NCI-H2227 treated with DMSO at 0.1 percent for 48 hours (cell line): ENCODE measurements at places on chromosomes 5 and 9.

DNA sequence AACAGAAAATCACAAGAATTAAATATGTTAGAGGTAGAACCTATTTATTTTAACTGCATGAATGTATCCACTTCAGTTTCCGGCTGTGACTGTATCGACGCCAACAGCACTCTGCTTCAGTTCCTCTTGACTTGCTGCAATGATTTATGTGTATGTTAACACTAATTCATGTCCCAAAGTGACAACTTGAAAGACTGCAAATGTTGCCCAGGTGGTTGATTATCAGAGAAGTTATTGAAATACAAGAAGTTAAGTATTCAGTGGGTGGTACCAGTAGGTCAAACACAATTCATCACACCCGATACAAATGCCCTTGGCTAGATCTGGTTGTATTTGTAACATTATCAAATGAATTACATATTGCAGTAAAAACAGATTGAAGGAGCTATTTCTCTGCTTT lies 622.7 kb upstream of the CDH18 start:
- peak; percentile 39 for DNase-seq

GRCh38 chr5:107028938-107029337 lies 641.8 kb downstream of the EFNA5 start:
- DNase-seq, result no peak

- no peak for DNase-seq
These were observed 50.9 kb upstream of the EQTN start for GRCh38 chr9:27347889-27348288.

GRCh38 chr9:124685217-124685616 lies 85.9 kb downstream of the NR6A1 start:
- no peak for DNase-seq

DNA sequence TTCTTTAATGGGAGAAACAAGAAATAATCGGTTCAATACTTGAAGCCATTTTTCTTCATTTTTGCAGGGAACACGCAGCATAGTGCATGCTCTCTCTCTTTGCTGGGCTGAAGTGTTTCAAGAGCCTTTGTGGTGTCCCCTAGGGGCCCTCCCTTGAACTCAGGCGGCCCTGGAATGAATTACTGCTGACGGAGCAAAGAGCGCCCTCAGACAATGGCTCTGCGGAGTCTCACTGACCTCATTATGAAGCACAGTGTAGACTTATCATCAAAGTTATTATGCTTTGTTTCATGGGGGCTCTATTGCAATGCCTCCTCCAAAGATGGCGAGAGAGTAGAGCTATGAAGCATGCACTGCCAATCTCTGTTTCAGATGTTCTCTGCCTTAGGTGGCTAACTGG lies 64.8 kb upstream of the ADCY2 start:
- DNase-seq, result no peak

DNA sequence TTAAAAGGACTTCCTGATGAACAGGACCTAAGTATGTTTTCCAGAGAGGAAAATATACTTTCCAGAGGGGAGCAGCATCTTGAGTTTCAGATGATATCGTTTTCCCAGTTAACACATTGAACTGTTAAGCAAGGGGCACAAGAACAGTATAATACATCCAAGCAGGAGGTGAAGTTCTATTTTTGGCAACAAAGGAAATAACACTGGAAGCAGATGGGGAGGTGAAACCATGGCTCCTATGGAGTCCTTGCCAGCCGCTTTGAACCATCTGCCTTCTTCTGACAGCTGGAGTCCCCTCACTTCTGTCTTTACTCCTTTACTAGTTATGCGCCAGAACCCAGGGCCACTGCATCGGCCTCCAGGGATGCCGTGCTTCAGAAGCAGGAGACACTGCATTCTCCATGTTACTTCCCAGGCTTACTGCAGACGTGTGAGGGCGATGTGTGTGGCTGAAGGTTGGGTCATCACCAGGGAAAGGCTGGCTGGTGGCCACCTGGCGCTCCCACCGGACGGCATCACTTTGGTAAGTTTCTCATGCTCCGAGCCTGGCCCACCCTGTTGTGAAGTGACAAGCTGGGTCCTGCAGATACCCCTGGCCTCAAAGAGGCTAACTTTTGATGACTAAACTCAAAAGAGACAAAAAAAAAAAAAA lies 77.8 kb downstream of the TTLL11 start:
- DNase-seq, result peak; percentile 7

GRCh38 chr5:152332716-152333460 lies 72.2 kb downstream of the NMUR2 start:
- DNase-seq, result no peak

DNA sequence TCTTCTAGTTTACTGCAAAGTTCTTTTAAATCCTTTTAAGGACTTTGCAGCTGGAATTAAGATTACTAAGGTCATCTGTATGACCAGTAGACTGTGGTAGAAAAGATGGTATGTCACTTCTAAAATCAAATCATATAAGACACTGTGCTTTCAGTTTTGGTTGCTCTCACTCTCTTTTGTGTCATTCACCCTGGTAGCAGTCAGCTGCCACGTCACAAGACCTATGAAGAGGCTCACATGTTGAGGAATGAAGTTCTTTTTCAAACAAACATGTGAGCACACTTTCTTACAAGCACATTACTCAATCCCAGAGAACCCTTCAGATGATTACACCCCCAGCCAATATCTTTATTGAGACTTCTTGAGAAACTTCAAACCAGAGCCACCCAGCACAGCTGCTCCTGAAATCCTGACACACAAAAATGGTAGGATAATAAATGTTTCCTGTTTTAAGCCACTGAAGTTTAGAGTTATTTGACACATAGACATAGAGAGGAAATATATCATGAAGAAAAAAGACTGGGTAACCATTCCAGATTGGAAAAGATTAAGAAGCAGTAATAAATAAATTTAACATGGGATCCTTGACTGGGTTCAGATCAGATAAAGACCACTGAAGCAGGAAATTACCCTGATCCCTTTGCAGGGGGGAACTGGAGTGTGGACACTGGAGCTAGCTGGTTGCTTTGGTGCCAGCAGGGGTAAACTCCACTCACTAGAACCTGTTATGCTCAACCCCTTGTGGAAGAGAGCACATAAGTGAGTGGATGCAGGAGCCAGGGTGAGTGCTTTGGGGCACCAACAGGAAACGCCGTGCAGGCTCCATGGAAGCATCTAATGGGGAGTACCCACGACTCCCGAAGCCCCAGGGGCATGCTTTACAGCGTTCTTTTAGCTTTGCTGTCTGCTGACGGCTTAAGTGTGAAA lies 64.1 kb downstream of the SLCO4C1 start:
- no peak for DNase-seq

GRCh38 chr5:149711338-149711737 lies 18.8 kb upstream of the PPARGC1B start:
- DNase-seq, result no peak

GRCh38 chr5:142798099-142798770 lies 28.1 kb downstream of the ARHGAP26 start:
- no peak for DNase-seq

DNA sequence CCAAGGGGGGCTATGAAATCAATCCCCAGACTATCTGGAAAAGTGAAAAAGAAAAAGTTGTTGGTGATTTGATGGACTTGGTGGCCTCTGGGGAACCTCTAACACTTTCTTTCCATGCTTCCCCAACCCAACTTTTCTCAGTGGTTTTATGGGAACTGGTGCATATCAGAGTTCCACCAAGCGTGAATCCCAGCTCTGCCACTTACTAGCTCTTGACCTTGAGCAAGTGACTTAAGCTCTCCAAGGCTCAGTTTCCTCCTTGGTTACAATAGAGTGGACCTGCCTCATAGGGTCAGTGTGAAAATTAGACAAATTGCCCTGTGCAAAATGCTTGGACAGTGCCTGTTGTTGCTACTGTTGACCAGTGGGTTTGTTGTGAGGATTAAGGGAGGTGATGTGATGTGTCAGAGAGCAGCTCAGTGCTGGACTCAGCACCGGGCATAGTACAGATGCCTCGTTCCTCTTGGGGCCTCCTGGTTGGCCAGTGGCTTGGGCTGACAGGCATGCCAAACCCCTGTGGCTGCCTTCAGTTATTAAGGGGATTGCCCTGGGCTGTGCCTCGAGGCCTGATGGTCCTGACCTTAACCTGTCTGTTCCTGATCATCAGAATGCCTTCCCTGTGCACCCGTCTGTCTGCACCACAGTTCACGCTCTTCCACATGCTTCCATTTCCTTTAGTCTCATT lies 49.3 kb downstream of the COL15A1 start:
- DNase-seq, result no peak

- DNase-seq, result no peak
These were observed 8.6 kb upstream of the RAPGEF1 start for GRCh38 chr9:131748411-131748955.

DNA sequence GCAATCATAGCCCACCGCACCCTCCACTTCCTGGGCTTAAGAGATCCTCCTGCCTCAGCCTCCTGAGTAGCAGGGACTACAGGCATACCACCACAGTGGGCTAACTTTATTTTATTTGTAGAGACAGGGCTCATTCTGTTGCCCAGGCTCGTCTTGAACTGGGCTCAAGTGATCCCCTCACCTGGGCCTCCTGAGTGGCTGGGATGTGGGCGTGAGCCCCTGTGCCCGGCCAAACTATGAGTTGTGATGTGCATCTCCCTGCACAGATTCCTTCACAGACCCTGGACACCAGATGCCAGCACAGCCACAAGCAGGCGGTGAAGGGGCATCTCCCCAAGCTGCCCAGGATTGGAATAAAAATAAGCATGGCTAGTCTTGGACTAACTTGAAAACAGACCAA lies 244.9 kb upstream of the IRX1 start:
- DNase-seq, result no peak

DNA sequence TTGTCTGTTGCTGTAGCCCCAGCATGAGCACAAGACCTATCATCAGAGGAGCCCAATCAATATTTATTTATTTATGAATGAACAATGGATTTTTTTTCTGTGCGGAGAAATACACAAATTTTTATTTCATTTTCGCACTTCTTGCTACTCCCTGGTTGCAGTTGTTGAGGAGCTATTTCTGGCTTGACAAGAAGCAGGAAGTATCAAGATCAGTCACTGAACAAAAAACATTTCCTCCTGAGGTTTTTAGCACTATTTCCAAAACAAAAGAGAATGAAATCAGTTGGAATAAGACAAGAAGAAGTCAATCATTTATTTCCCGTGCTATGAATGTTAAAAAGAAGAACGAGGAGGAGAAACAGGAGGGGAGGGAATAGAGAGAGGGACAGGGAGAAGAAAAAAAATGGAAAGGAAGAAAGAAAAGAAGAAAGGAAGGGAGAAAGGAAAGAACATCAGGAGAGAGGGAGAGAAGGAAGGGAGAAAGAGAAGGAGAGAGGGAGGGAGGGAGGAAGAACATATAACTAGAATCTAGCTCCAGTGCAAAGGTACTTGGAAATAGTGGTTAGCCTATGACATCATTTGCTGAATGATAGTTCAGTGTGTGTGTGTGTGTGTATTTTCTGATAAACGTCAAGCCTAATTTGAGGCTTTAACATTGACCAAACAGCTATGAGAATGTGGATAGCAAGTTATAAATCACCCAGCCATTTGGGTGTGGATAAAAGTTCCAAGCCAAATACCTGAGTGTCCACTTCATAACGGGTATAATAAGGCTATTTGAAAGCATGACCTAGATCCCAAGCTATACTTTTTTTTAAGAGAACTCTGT lies 586.0 kb downstream of the EBF1 start:
- no peak for DNase-seq

DNA sequence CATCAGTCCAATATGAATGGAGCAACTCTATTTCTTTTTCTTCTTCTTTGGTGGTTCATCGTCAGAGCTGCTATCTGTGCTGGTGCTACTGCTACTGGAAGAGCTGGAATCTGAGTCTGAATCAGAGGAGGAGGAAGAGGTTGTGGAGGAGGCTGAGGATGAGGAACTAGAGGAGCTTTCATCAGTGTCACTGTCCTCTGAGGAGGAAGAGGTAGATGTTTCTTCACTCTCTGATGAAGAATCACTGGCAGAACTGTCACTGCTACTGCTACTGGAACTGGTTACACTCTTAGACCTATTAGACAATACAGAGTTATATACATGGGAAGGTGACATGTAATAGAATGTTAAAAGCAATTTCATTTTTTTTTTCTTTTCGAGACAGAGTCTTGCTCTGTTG lies 27.8 kb downstream of the ZCCHC10 start:
- no peak for DNase-seq

GRCh38 chr5:178110-178509 lies 13.2 kb upstream of the LRRC14B start:
- DNase-seq, result no peak

DNA sequence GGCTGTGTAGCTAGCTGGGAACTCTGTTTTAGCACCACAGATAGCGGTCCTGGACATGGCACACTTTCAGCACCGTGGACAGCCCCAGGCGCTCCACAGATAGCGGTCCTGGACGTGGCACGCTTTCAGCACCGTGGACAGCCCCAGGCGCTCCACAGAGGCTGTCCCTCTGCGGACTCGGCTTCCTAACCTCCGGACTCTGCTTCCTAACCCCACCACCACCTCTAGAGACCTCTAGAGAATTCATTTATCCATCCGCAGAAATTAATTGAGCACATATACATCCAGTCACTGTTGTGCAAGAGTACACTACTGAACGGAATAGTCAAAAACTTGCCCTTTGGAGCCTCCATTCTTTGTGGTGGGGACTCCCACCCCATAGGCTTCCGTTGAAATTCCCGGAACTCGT lies 27.4 kb downstream of the UNC5A start:
- DNase-seq, result no peak

DNA sequence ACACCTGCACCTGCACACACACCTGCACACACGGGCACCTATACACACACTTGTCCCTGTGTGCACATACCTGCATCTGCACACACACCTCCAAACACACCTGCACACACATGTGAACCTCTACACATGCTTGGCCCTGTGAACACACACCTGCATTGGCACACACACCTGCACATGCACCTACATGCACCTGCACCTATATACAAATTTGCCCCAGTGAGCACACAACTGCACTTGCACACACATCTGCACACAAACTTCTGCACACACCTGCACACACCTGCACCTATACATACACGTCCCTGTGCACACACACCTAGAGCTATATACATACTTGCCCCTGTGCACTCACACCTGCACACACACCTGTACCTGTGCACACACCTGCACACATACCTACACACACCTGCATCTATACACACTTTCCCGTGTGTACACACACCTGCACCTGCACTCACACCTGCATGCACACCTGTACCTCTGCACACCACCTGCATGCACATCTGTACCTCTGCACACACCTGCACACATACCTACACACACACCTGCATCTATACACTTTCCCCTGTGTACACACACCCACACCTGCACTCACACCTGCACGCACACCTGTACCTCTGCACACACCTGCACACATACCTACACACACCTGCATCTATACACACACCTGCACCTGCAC lies 21.5 kb upstream of the LPCAT1 start:
- no peak for DNase-seq

- DNase-seq, result no peak
These were observed 18.7 kb downstream of the RASGRF2 start for GRCh38 chr5:80978772-80979317.
